ENCODE measurements at places on chromosomes 1 and 21.

- no peak for DNase-seq
Measured at GRCh38 chr1:236301080-236301957, 19.6 kb upstream of the ERO1B start.

DNA sequence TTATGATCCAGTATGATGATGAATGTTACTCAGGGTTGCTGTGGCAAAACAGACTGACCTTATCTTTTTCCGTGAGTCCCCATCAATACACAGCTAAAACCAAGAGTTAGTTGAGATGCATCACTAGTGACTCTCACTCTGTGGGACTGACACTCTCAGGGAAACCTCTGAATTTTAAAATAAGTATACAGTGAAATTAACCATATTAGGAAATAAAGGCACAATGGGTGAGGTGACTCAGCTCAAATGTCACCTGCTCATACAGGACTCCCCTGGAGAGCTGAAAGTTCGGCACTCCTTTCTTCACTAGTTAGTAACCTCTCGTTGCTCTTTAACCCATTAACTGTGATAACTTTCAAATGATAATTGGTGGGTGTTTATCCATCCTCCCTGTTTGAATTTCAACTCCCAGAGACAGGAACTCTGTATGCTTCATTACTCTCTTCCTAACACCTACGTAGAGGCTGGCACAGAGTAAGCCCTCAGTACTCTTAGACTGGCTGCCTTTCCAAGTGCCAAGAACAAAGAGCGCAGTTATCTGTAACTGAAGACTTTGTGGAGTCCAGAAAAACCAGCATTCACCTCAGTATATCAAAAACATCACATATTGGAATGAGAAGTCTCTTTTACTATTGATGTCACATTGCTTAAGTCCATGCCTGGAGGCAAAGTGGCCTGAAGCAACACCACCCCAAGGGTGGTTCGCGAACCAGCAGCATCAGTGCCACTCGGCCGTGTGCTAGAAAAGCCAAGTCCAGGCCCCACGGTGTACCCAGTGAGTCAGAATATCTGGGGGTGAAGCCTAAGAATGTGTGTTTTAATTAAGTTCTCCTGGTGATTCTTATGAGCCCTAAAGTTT is 91.1 kb downstream of the NIBAN1 start:
- DNase-seq: no peak

GRCh38 chr1:108553905-108554304 is 6.0 kb upstream of the EEIG2 start:
- no peak for DNase-seq

DNA sequence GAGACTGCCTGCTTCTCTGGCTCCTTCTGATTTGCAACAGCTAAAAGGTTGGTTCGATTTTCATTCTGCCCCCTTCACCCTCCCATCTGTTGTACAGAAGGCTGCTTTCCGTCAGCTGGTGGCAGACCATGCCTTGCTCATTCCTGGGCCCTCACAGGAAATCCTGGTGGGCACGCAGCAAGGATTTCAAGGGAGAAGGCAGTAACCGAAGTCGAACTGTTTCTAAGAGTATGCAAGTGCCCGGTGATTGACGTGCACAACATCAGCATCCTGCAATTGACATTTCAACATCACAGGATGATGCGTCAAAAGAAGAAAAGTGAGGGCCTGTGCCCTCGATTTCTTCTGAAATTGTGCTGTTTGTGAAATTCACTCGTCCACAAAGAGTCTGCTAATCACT is 83.8 kb downstream of the PLPP3 start:
- DNase-seq: no peak

- DNase-seq: no peak
Measured at GRCh38 chr1:34776911-34777310, 4.1 kb upstream of the GJB3 start.

DNA sequence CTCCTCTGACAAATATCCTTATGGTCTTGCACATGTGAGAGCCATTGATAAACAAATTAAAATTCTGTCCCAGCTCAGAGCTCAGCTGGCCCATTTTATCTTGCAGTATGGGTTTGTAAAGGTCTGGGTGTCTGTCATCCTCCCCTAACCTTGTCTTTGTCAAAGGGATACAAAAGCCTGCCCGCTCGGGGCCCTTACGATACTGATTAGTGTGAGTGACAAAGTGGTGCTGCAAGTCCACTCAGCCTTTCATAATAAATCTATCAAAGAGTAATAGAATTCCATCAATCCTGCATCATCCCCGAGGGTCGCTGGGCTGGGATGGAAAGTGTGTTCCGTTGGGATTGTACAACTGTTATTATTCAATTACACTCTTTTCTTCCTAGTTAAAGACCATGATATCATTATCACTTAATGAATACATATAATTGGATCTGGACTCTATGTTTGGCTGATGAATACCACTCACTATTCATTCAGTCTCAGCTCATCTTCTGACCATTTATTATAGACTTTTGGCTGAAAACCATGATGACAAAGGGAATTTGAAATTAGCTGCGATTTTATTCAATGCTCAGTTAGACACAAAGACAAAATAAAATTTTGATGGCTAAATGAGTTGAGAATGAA is 122.5 kb upstream of the FOXD3 start:
- no peak for DNase-seq

DNA sequence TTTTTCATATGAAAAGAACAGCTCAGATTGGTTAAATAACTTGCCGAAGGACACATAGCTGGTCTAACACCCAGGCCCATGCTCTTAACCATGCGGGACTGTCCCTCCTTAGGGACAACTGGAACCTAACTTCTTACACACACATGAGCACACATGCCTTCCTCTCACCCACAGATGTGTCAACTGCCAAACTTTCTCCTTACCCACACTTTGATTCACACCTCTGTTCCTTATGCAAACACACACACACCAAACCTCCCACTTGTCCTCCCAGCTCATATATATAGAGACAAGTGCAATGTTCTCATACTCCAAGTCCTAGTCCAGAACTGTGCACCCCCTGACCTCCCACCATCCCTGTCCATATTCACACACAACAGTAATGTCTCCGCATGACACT is 4.3 kb downstream of the RAB25 start:
- no peak for DNase-seq

GRCh38 chr1:21157868-21158267 is 18.8 kb downstream of the EIF4G3 start:
- no peak for DNase-seq

GRCh38 chr1:236073307-236073897 is 8.5 kb upstream of the NID1 start:
- DNase-seq: no peak

GRCh38 chr1:171267391-171267790 is 19.1 kb downstream of the FMO1 start:
- DNase-seq: no peak

DNA sequence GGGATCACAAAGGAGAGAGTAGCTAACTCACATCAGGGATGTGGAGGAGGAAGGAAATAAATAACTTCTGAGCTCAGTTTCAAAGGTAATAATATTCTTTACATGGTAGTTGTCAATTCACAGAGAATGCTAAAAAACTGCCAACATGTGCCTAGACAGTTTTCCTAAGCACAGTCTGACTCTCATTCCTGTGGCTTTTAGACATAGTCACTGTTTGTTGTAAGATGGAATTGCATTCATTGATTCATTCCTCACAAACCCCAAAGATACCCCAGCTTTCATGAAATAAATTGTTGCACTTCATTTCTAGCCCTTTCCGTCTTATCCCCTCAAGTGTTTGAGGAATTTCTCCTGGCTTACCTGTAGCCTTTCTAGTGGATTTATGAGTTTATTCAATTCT is 263.9 kb downstream of the NTNG1 start:
- no peak for DNase-seq

DNA sequence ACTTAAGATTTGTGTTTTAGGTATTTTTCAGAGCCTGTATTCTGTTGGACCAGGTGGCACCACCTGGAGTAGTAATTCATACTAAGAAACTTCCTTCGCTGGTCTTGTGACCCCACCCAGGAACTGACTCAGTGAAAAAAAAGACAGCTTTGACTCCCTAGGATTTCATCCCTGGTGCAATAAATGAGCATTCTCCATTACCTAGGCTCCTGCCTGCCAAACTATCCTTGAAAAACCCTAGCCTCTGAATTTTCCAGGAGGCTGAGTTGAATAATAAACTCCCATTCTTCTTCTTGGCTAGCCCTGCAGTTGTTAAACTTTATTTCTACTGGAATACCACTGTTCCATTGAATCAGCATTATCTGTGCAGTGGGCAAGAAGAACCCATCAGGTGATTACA is 10.6 kb upstream of the RGS18 start:
- no peak for DNase-seq

DNA sequence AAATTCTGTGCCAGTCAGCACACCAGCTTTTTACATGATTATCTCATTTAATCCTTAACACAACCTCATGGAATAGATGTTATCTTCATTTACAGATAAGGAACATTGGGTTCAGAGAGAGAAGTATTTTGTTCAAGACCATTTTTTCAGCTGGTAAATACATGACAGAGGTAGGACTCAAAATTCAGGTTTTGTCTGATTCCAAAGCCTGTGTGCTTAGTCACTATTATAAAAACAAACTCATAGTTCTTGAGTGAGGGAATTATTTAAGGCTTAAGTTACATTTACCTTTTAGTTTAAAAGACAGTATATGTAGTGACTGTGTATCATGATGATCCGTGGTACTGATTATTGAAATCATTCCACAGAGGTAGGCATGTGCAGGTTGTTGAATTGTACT is 125.2 kb downstream of the MAGI3 start:
- DNase-seq: no peak

DNA sequence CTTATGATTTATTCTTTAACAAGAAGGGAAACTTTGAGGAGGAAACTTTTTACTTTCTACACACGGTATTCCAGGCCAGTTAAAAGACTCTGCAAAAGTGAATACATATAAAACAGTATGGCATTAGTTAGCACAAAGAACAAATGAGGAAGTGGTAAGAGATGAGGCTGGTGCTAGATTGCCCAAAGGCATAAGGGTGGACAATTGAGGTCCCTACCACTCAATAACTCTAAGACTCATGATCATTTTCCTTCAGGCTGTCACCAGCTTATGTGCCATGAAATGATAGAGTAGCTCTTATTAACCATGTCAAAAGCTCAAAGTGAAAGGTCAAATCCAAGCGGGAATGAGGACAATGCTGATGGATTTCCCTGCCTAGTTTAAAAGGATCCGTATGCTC is 124.5 kb downstream of the TBX15 start:
- DNase-seq: no peak

- DNase-seq: no peak
Measured at GRCh38 chr1:53073287-53073686, 11.3 kb downstream of the PODN start.

- no peak for DNase-seq
Measured at GRCh38 chr1:204341380-204341779, 18.3 kb downstream of the PLEKHA6 start.

- DNase-seq: no peak
Measured at GRCh38 chr1:172178886-172179285, 241.6 kb upstream of the C1orf105 start.

DNA sequence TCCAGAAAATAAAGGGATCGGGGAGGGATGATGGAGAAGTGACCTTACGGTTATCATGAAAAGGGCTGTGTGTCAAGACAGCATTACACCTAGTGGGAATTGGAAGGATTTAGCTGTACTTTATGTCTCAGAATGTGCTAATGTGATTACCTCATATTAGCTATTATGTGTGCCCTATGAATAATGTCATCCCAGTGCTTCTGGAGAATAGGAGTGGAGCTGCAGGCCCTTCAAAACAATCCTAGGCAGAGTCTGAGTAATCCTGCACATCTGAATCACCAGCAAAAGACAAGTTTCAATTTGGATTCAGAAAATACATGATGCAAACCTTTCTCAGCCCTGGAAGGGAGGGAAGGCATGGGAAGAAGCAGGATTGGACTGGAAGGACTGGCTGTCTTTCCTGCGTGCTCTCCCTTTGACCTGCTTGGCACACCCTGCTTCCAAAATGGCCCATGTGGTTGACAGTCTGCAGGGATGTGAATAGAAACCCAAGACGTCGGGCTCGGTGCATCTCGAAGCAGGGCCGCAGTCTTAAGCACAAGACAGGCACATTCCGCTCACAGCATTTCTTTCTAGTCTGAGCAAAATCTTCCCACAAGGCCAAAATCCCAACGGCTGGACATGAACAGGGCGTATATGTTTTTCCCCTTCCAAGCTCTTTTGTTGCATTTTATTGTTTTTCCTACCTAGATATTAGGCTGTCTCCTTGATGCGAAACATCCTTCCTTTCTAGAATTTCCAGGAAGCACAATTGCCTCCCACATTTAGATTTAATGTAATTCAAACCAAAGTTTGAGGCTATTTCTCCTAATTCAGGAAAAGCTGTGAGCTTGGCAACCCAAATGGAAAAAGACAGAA is 54.3 kb upstream of the TARBP1 start:
- DNase-seq: no peak

DNA sequence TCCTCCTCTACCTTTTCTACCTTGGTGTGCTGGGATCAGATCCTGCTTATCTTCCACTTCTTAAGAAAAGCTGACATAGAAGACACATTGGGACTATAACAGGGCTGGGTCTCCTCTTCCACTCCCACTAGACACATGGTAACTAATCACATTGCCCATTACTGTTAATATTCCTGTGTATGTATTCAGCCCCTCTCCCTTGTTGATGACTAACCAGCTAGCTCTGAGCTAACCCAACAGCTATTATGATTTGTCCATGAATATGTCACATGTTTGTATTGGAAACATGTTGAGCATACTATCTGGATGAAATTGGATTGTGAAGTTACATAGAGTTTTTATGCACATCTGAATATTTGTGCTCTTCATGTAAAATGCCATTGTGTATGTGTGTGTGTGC is 52.9 kb downstream of the MPZL1 start:
- DNase-seq: no peak

DNA sequence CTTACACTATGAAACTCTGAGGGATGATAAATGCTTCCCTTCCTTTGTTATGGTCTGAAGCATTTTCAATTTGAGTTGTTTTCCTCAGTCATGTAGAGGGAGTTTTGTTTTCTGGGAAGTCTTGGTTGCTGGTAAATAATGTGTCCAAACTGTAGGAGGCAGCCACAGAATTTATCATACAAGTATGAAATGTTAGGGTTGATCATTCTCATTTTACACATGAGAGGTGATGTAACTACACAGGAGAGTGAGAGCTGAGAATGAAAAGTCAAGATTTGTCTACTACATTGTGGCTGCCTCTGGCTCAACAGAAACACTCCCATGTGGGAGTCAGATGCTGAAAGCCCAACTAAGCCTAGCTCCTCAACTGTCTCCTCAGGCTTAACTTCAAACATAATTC is 182.5 kb upstream of the SGIP1 start:
- DNase-seq: no peak

GRCh38 chr21:33033961-33034413 is 8.3 kb downstream of the OLIG2 start:
- DNase-seq: no peak

GRCh38 chr1:232902774-232903350 is 47.5 kb upstream of the NTPCR start:
- no peak for DNase-seq

GRCh38 chr1:57874418-57874877 is 450.6 kb upstream of the DAB1 start:
- no peak for DNase-seq
